ENCODE measurements at places on chromosomes 13 and 19.

DNA sequence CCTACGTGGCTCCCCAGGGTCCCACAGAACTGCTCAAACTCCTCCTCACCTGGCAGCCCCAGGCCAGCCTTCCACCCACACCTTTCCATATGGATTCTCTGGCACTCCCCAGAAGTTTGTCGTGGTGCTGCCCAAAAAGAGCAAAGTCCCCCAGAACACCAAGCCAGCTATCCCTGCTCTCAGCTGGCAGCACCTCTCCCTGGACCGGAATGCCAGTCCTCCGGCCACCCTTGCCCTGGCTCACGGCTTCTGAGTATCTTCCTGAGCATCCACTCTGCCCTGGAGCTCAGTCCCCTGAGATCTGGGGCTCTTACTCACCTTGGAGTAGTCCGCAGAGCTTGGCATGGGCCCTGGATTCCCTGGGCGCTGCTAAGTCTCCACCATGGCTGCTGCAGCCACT lies 166.5 kb upstream of the ZNF507 start:
- no peak for DNase-seq

DNA sequence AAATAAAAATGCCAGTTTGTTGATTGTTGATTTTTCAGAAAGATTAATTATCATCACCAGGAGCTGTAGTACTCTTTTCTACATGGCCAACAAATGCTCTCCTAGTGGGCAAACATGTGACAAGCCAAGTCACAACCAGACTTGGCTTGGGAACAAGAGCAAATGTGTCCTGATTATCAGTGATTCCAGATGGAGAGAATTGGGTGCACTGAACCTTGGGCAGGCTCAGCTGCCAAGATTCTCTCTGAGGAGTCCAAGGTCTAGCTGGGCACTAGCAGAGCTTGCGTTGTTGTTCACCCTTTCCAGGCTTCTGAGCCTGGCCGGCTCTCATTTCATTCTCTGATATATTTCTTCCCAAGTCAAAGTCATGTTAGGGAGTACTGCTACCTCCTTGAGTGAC lies 27.3 kb upstream of the GPI start:
- no peak for DNase-seq

DNA sequence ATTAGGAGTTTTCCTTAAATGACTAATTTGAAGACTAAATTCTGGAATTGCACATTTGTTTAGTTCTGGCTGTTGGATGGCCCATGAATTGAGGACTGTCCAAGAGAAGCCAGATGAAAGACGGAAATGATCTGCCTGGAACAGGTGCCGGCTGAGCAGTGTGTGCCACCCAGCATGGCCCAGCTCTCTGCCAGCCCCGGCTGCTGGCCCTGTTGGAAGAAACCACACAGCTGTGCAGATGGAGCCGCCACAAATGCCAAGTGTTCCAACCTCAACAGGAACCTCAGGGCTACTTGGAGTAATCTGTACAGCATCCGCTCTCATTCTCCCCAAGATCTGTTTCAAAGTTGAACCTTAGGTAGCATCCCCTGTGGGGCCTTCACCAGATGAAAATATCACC lies 67.0 kb upstream of the STARD13 start:
- no peak for DNase-seq

GRCh38 chr19:39307046-39307821 lies 11.0 kb downstream of the IFNL1 start:
- DNase-seq = no peak

DNA sequence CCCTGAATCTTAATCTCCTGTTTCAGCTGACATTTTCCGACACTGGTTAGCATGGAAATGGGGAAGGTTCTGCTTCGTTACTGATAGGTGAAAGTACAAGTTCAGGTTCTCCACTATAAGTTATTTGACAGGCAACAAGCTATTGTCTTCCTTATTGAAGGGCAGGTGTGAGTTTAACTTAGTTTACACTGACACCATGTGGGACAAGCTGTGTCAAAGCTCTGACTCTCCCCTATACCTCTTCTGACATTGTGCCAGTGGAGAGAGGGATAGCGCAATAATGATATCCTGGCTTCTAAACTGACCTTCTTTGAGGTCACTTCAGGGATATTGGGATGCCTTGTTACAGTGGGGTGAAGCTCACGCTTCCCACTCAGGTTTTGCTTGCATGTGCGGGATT lies 587.0 kb upstream of the SLITRK5 start:
- no peak for DNase-seq

GRCh38 chr13:42148538-42148937 lies 100.1 kb downstream of the DGKH start:
- DNase-seq = no peak

- no peak for DNase-seq
These were observed 1881.5 kb upstream of the PCDH20 start for GRCh38 chr13:63297163-63297562.

DNA sequence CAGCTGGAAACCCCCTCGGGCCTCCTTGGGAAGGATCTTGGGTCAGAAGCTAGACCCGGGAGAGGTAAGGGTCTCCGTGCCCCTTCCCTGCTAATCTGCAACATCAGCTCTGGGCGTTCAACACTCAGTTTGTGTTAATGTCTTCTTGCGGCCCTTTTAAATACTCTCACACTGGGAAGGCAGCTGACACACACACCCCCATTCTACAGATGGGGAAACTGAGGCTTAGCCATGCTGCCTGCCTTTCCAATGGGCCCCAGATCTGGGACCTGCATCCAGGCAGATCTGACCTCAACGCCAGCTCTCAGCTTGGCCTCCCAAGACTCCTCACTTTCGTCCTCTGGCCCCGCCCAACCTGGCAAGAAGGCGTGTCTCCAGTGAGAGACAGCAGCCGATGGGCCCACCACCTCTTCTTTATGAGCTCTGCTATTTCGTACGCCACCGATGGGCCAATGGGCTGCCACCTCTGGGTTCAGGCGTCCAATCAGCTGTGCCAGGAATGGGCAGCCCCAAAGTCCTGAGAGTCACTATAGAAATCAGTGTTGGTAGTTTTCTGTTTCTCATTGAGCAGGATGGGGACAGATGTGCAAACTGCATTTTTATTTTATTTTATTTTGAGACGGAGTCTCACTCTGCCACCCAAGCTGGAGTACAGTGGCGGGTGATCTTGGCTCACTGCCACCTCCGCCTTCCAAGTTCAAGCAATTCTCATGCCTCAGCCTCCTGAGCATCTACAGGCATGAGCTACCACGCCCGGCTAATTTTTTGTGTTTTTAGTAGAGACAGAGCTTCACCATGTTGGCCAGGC lies 43.8 kb downstream of the DNM2 start:
- no peak for DNase-seq

GRCh38 chr13:31334994-31335557 lies 135.3 kb downstream of the B3GLCT start:
- no peak for DNase-seq

GRCh38 chr19:3526507-3527237 lies 12.3 kb upstream of the TEKTIP1 start:
- no peak for DNase-seq

- no peak for DNase-seq
These were observed 9.9 kb upstream of the SERPINE3 start for GRCh38 chr13:51329606-51330005.

GRCh38 chr19:4439243-4439642 lies 18.4 kb downstream of the UBXN6 start:
- DNase-seq = no peak

DNA sequence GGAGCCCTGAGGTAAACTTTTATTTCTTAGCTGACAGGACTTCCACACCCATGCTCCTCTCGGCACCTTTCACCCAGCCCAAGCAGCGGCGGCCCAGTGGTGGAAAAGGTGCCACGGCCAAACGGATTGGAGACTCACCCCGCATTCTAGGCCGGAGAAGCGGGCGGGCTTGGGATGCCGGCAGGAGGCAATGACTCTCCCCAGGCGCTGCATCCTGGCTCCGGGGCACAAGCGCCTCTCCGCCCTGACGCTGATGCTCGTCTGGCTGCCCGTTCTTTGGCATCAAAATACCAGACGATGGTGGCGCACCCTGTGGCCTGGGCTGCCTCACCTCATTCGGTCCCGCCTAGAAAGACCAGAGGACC lies 6.7 kb upstream of the ZNF606 start:
- no peak for DNase-seq

GRCh38 chr13:36530050-36530789 lies 97.9 kb downstream of the CCNA1 start:
- no peak for DNase-seq

GRCh38 chr13:48222358-48223301 lies 10.4 kb upstream of the ITM2B start:
- DNase-seq = no peak

- peak; percentile 83 for DNase-seq
These were observed 781 bp downstream of the QPCTL start for GRCh38 chr19:45693106-45693788.

- DNase-seq = no peak
These were observed 22.7 kb upstream of the KCTD15 start for GRCh38 chr19:33773704-33774624.

DNA sequence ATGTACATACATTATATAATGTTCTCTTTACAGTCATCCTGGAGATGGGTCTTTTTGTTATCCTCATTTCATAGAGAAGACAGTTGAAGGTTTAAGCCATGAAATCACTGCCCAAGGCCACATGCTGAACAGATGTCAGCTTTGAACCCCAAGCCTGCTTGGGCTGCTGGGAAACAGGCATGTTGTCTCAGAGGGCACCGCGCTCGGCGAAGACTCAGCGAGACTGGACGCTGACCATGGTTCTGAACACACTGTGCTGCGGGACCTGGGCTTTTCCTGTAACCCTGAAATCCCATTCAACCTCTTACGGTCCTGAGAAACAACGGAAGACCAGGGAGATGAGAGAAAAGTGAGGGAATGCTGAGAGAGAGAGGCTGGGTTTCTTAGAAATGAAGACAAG lies 27.3 kb downstream of the LRFN3 start:
- DNase-seq = peak; percentile 49

DNA sequence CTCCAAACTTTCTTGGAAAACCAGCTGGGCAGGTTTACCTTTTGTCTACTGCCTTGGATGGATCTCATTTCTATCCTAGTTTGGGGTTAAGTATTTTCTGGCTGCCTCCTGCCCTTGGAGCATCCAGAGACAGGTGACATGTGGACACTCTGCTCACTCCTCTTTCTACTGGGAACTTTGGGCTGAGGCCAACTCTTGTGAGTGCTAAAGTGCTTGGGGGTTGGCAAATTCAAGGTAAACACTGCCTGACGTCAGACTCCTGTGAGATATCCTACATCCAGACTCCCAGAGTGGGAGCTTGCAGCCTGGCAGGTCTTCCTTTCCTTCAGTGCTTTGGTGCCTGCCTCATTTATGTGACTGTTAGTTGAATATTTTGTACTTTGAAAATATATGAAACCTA lies 388.1 kb downstream of the KCNRG start:
- no peak for DNase-seq

DNA sequence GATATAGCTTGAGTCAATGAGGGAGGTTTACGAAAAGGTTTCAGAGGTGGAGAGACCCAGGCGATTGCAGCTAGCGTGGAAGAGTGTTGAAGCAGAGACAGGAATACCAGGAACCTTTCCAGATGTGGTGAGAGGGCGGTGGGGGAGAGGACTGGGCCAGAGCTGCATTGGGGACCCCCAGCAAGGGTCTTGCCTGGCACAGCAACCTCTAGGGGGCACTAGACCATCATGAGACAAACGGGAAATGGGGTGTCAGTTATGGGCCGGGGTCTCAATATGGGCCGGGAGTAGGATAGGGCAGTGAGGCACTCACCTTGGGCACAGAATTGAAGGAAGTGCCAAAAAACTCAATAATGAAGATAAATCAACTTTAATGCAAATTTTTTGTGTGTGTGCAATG lies 2.1 kb upstream of the LRP3 start:
- no peak for DNase-seq

GRCh38 chr19:53507523-53508442 lies 30.2 kb upstream of the ZNF331 start:
- DNase-seq = no peak

GRCh38 chr13:113273851-113274590 lies 23.0 kb upstream of the LAMP1 start:
- DNase-seq = no peak

GRCh38 chr13:69970520-69970919 lies 137.1 kb upstream of the ATXN8OS start:
- DNase-seq = no peak

GRCh38 chr13:30165796-30166195 lies 141.6 kb downstream of the KATNAL1 start:
- no peak for DNase-seq

GRCh38 chr19:49832556-49832955 lies 14.5 kb downstream of the MED25 start:
- DNase-seq = no peak

GRCh38 chr19:50693064-50693975 lies 26.3 kb downstream of the SHANK1 start:
- no peak for DNase-seq

- no peak for DNase-seq
These were observed 213.9 kb upstream of the ZNF536 start for GRCh38 chr19:30158067-30158892.

GRCh38 chr19:45587873-45588272 lies 3.3 kb upstream of the OPA3 start:
- DNase-seq = no peak

DNA sequence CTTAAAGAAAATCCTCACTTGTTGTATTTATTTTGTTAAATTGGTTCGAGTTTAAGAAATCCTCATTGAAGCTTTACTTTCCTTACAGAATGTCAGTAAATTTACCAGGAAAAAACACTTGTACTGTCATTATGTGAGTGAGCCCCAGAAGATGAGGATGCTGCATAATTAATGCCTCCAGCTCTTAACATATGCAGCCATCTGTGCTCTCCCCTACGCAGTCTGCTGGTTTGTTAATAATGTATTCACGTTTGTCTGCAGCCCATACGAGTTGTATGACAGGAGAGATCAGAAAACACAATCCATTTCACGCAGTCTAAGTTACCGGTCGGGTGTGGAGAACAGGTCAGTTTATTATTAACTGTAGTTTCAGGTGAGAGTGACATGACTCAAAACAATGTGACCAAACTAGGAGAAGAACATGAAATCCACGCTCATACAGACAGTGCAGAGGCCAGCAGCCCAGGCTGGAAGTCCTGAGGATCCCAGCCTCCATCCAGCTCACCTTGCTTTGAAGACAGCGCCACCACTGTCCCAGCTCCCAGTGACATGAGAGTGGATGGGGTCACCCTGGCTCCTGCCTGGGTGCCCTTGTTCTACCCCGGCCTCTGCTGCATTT lies 19.8 kb upstream of the ATP11A start:
- DNase-seq = no peak

Data from stimulated activated CD4-positive, alpha-beta T cell treated with anti-CD3 and anti-CD28 coated beads, Interleukin-4, amount 100 ng/mL, for 24 hours (primary cell).